Tibial nerve (tissue), 4 donors: ENCODE measurements at places on chromosomes 1 and 21.
A peak's percentile ranks its signal among the peaks of the same experiment; 100 is the strongest.

GRCh38 chr1:174692313-174692712, 244.5 kb downstream of the GPR52 start:
- DNase-seq, result no peak
- H3K36me3 ChIP-seq, result no peaks in the 10 kb centered on the region
- no peak overlapping the region for H3K27ac ChIP-seq
- H3K4me3 ChIP-seq, result no peak overlapping the region
- H3K27me3 ChIP-seq, result no peaks in the 10 kb centered on the region
- no peaks in the 10 kb centered on the region for H3K4me1 ChIP-seq

DNA sequence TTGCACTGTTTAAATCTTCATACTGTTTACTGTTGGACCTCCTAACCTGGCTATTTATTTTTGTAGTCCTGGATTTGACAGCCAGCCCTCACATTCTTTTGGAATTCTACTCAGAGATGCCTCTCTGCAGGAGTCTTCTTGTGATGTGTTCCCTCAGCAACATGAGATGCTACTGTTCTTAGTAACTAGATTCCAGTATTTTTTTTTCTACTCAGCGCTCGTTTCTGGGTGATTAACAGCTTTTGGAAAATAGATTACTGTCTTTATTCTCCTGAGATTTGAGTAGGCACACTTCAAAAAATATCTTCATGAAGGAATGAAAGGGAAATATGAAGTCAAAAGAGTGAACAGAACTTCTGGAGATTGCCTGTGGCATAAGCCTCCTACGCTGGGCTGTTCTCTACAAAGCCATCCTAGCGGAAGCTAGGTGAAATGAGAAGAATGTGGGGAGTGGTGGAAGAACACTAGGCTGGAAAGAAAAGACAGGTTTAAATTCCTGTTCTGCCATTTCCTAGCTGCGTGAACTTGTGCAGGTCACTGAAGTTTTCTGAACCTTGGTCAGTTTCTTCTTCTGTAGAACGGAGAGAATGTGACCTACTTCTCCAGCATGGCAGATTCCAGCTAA, 75.9 kb downstream of the LRRC8C start:
- H3K4me3 ChIP-seq, result no peak overlapping the region
- H3K36me3 ChIP-seq, result peaks cover 25% of the 10 kb centered on the region
- H3K27ac ChIP-seq, result no peak overlapping the region
- DNase-seq, result no peak
- no peaks in the 10 kb centered on the region for H3K27me3 ChIP-seq
- H3K4me1 ChIP-seq, result no peaks in the 10 kb centered on the region

DNA sequence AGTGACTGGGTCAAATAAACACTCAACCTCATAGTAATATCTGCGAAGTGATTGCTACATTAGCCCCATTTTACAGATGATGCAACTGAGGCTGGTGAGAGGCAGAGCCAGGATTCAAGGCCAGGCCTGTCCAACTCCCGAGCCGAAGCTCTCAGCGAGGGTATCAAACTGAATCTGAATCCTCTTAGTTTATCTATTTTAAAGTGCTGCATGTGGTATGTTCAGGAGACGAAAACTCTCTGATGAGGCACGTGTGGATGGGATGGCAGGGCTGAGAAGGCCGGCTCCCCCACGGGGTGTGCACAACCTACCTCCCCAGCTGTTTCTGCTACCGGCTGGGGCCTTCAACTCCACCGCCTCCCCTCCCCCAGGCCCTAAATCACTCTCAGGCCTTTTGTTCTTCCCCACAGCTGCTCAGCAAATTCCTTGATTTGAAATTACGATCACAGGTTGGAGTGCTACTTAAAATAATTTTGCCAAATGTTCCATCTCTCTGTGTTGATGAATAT, 171.8 kb downstream of the TOMM20 start:
- no peaks in the 10 kb centered on the region for H3K27me3 ChIP-seq
- DNase-seq, result no peak
- peaks cover 37% of the 10 kb centered on the region for H3K4me1 ChIP-seq
- no peak overlapping the region for H3K4me3 ChIP-seq

- no peaks in the 10 kb centered on the region for H3K36me3 ChIP-seq
- DNase-seq, result no peak
- no peaks in the 10 kb centered on the region for H3K4me1 ChIP-seq
- H3K4me3 ChIP-seq, result no peak overlapping the region
- no peak overlapping the region for H3K27ac ChIP-seq
These were observed 3.2 kb downstream of the S100A9 start for GRCh38 chr1:153360592-153361479.

GRCh38 chr1:191629836-191630235, 528.4 kb upstream of the RGS18 start:
- H3K27me3 ChIP-seq, result no peaks in the 10 kb centered on the region
- H3K27ac ChIP-seq, result no peak overlapping the region
- DNase-seq, result no peak
- no peaks in the 10 kb centered on the region for H3K4me1 ChIP-seq

GRCh38 chr1:1799716-1800115, 21.4 kb upstream of the NADK start:
- no peaks in the 10 kb centered on the region for H3K27me3 ChIP-seq
- H3K4me1 ChIP-seq, result no peaks in the 10 kb centered on the region
- no peak overlapping the region for H3K4me3 ChIP-seq
- H3K27ac ChIP-seq, result no peak overlapping the region
- DNase-seq, result no peak
- H3K36me3 ChIP-seq, result no peaks in the 10 kb centered on the region

DNA sequence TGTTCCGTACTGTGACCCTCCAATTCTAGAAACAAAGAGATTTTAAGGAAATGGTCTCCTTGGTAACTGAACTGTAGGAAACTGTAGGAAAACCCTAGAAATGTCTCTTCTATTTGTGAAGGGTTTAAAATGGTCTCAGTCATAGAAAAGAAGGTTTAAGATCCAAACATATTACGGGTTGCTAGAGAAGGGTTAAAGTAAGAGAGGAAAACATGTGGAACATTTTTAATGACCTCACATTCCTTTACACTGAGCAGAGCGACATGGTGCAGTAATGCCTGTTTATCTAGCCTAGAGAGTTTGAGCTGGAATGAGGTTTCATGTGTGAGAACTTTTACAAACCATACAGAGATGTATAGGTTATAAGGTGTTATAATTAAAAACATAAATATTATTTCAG, 36.9 kb upstream of the C1orf105 start:
- H3K27me3 ChIP-seq, result no peaks in the 10 kb centered on the region
- H3K4me3 ChIP-seq, result no peak overlapping the region
- peaks cover 33% of the 10 kb centered on the region for H3K4me1 ChIP-seq
- H3K27ac ChIP-seq, result no peak overlapping the region
- no peaks in the 10 kb centered on the region for H3K36me3 ChIP-seq
- DNase-seq, result no peak

GRCh38 chr1:203098914-203099520, 13.2 kb upstream of the MYOG start:
- no peak overlapping the region for H3K27ac ChIP-seq
- no peaks in the 10 kb centered on the region for H3K4me1 ChIP-seq
- H3K4me3 ChIP-seq, result no peak overlapping the region
- DNase-seq, result no peak
- no peaks in the 10 kb centered on the region for H3K36me3 ChIP-seq
- no peaks in the 10 kb centered on the region for H3K27me3 ChIP-seq

- H3K27ac ChIP-seq, result peak overlapping the region; percentile 99
- no peaks in the 10 kb centered on the region for H3K36me3 ChIP-seq
- no peaks in the 10 kb centered on the region for H3K4me1 ChIP-seq
- peak; percentile 84 for DNase-seq
- no peak overlapping the region for H3K4me3 ChIP-seq
- H3K27me3 ChIP-seq, result no peaks in the 10 kb centered on the region
These were observed 3.1 kb downstream of the ADAMTSL4 start for GRCh38 chr1:150552128-150552910.

DNA sequence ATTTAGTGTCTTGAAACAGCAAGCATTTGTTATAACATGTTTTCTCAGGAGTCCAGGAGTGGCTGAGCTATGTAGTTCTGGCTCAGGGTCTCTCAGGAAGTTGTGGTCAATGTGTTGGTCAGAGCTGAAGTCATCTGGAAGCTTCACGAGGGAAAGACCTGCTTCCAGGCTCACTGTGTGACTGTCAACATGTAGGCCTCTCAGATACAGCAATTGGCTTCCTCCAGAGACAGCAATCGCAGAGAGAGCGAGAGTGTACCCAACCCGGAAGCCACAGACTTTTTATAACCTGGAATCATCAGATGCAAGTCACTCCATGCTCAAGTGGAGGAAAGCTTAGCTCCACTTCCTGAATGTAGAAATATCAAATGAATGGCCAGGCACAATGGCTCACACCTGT, 40.9 kb downstream of the TNFRSF9 start:
- H3K27me3 ChIP-seq, result no peaks in the 10 kb centered on the region
- no peaks in the 10 kb centered on the region for H3K4me1 ChIP-seq
- no peak overlapping the region for H3K4me3 ChIP-seq
- no peak overlapping the region for H3K27ac ChIP-seq

GRCh38 chr1:38061883-38062328, 15.3 kb upstream of the POU3F1 start:
- no peak overlapping the region for H3K4me3 ChIP-seq
- no peaks in the 10 kb centered on the region for H3K36me3 ChIP-seq
- H3K27me3 ChIP-seq, result no peaks in the 10 kb centered on the region
- no peak overlapping the region for H3K27ac ChIP-seq

GRCh38 chr1:179366093-179366800, 476 bp downstream of the AXDND1 start:
- H3K4me1 ChIP-seq, result peaks cover 9% of the 10 kb centered on the region
- H3K27me3 ChIP-seq, result no peaks in the 10 kb centered on the region
- peak overlapping the region; percentile 69 for H3K4me3 ChIP-seq
- DNase-seq, result no peak
- peak overlapping the region; percentile 86 for H3K27ac ChIP-seq
- H3K36me3 ChIP-seq, result no peaks in the 10 kb centered on the region

DNA sequence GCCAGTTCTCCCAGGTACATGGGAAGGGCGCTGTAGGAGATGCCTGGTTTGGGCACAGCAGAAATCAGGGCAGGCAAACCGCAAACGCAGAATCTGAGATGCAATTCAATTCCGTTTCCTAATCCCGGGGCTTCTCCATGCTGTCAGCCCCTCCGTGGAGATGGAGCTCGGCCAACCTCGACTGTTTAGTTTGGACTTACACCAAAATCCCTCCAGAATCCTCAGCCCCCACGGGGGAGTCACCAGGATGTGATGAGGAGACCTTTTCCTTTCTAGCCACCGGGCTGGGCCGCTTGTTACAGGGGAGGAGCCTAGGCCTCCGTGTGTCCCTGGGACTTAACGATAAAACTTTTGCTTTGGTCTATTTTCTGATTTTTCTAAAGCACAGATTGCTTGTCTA, 7.9 kb downstream of the SLC2A7 start:
- DNase-seq, result no peak
- no peaks in the 10 kb centered on the region for H3K4me1 ChIP-seq

DNA sequence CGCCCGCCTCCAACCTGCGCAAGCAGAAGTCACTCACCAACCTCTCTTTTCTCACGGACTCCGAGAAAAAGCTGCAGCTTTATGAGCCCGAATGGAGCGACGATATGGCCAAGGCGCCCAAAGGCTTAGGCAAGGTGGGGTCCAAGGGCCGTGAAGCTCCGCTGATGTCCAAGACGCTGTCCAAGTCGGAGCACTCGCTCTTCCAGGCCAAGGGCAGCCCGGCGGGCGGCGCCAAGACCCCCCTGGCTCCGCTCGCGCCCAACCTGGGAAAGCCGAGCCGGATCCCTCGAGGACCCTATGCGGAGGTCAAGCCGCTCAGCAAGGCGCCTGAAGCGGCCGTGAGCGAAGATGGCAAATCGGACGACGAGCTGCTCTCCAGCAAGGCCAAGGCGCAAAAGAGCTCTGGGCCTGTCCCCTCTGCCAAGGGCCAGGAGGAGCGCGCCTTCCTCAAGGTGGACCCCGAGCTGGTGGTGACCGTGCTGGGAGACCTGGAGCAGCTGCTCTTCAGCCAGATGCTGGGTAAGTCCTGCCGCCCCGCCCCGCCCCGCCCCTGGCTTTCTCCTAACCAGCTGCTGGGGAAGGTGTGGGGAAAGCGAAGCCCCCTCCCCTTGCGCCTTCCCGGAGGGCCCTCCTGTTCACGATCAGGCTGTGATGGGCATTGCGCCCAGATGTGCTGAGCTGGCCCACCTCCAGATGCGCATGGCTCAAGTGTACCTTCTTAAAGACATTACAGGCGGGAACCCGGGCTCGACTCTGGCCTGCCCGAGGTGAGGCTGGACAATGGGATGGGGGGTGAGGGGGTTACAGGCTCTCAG, 110.2 kb downstream of the NAV1 start:
- no peaks in the 10 kb centered on the region for H3K27me3 ChIP-seq
- H3K4me1 ChIP-seq, result peaks cover 50% of the 10 kb centered on the region
- no peak for DNase-seq
- peak overlapping the region; percentile 38 for H3K4me3 ChIP-seq

DNA sequence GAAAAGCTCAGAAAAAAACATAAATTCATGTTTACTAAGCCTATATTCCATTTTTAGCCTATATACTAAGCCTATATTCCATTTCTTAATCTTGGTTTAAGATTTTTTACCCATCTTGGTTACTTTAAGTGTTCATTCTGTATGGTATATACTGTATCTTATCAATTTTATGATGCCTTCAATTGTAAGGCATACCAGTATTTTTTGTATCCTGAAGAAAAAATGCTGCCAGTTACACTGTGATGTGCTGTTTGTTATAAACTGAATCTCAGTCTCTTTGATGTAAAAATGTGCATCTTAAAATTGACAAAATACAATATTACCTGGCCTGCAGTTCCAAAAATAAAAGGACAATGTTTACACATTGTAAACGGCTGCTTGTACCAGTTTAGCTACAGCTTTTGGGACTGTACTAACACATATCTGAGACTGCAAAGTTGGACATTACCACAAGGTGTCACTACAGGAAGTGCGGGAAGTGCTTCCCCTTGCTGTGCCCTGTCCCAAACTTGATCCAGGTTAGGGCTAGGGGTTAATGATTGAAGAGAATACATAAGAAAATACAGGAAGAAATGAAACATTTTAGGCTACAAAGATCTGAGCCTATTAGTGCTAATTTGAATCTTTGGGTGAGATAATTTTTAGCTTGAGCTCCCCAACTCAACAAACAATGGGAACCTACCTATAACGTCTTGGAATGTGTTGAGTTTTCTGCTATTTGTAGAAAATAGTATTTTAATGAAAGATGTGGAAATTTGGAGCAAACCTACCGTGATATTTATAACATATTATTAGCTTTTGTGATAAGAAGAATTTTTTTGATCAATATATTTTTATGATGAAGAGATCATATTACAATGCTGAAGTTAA, 108.9 kb downstream of the LBR start:
- no peaks in the 10 kb centered on the region for H3K36me3 ChIP-seq
- peak; percentile 41 for DNase-seq
- no peaks in the 10 kb centered on the region for H3K27me3 ChIP-seq
- no peak overlapping the region for H3K27ac ChIP-seq
- H3K4me1 ChIP-seq, result no peaks in the 10 kb centered on the region
